ENCODE measurements at places on chromosomes 16 and 17. TPM values are rescaled to one million over a fixed set of nuclear protein-coding genes. Genes with fewer than 3 reads are reported as not detected.

NOS2 gene
- 0.11 TPM for total RNA-seq

HS3ST3A1 gene
- 0.79 TPM for total RNA-seq

NRN1L gene
- 0.79 TPM for total RNA-seq

OR1F1 gene
- not detected for total RNA-seq

CTF1 gene
- total RNA-seq: 7.5 TPM

MAP2K4 gene
- total RNA-seq: 43.5 TPM

KRT14 gene
- total RNA-seq: 128 TPM

DLX4 gene
- 0.11 TPM for total RNA-seq

Data from placental epithelial cell (primary cell).